ENCODE measurements at places on chromosomes 7 and 10.

DNA sequence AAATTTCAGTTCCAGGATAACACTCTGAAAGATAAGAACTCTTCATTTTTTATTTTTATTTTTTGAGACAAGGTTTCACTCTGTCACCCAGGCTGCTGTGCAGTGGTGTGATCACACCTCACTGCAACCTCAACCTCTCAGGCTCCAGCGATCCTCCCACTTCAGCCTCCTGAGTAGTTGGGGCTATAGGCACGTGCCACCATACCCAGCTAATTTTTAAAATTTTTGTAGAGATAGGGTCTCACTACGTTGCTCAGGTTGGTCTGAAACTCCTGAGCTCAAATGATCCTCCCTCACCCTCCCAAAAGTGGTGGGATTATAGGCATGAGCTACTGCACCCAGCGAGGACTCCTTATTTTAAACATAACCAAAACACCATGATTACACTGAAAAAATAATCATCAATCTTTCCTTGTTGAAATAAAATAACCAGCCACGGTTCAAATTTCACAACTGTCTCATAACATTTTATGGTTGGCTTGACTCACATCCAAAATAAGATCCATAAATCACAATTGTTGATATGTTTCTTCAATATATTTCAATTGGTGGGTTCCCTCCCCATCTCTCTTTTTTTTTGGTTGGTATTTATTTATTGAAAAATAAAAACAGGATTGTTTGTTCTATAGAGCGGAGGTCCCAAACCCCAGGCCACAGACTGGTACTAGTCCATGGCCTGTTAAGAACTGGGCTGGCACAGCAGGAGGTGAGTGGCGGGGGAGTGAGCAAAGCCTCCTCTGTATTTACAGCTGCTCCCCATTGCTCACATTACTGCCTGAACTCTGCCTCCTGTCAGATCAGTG is 60.1 kb upstream of the FAM171A1 start:
- no peak for DNase-seq

GRCh38 chr7:137343281-137343841 is at the start of gene PTN:
Gene PTN, minus strand, starts transcription at chr7:137343733. Its CDS starts 88,760 bp downstream, at chr7:137254973.
- peak; percentile 50 for DNase-seq

DNA sequence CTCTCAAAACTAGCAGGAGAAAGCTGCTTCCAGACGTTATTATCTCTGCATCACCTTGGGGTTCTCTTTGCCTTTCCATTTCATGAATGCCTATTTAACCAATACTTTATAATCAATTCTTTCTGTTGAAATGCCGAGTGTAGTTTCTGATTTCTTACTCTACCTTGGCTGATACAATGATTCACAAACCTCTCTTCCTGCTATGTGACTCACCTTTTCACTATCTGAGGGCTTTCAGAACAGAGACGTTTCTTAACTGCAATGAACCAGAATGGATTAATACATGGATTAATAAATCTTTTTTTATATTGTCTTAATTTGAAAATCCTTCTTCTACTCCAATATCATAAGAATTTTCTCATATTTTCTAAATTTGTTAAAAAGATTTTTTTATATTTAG is 46.4 kb upstream of the ZNF746 start:
- DNase-seq: no peak

DNA sequence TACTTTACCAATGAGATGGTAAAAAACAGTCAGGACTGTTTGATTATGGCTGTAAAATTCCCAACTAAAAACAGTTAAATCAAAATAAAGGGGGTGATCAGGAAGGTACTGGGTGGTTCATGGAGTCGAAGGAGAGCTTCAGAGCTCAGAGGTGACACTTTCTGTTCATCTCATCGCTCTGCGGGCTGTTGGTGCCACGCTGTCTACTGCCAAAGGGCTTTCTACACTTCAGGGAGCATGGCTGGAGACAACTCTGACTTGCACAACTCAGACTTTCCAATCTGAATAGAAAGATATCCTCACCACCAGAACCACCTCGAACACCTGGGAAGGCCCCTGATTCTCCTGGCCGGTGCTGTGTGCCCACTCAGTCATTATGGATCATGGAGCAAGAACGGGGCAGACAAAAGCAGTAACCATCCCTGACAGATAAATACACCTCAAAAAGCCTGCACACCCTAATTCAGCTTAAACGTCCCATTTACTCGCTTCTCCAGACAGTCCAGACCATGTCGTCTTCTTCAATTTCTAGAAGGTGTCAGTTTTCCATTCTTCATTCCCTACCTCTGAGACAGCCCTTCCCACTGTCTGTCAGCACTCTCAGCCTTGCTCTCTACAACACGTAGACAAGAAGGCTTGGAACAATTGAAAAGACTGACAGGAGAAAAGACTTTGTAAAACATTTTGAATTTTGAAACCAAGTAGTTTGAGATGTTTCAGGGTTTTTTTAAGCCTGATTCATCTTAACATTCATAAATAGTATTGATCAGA is 348.7 kb upstream of the NFE2L3 start:
- DNase-seq: no peak

GRCh38 chr10:86151613-86152012 is 215.0 kb downstream of the GRID1 start:
- no peak for DNase-seq

DNA sequence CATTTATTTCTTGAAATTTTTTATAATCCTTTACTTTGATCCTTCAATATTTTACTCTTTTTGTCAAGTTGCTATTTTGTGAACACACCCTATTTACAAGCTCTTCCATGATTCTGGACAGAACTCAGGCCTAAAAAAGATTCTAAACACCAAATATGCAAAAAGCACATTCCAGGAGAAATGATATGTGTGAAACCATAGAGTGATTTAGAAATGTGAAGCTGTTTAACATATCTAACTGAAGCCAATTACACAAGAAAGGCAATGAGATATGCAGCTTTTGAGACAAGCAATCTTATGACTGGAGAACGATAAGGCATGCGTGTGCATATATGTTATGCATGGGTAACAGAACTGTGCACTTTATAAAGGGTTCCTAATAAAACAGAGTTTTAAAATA is 243.0 kb downstream of the CACNA2D1 start:
- DNase-seq: no peak

- DNase-seq: no peak
These were observed 722.4 kb upstream of the POT1 start for GRCh38 chr7:125651823-125652528.

DNA sequence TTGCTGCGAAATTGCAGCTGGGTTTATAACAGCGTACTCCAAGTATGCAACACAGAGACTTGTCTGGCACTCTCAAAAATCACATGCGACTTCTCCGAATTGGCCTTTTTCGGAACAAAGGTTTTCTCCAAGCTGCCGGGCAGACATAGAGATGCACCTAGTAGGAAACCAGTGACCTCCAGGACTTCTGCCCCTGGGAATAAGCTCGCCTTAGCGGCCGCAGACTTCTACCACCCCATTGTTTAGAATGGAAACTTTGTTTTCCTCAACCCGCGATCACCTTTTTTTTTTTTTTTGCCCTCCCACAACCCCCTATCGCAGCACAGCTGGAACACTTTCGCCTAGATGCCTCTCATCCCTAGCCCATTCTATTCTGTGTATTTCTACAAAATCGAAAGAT is 4.9 kb upstream of the HOXA10 start:
- peak; percentile 19 for DNase-seq

GRCh38 chr7:143222782-143223181 is 945 bp downstream of the TAS2R40 start:
- no peak for DNase-seq

DNA sequence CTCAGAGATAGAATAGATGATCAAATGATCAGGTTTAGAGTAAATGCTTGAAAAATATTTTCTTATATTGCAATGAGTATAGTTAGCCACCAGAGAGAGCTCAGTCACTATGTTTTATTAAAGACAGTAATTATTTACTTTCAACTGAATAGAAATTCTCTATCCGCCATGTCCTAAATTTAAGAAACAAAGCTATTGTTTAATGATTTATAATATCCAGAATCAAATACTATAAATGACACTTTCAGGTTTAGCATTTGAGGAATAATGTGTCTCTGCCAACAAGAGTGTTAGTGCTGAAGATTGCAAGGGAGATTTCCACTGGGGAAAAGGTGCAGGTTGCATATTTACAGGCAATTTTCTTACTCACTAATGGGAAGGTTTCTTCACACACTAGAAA is 184.7 kb downstream of the DGKB start:
- DNase-seq: no peak

GRCh38 chr10:99555371-99555770 is 22.6 kb downstream of the NKX2-3 start:
- DNase-seq: no peak

DNA sequence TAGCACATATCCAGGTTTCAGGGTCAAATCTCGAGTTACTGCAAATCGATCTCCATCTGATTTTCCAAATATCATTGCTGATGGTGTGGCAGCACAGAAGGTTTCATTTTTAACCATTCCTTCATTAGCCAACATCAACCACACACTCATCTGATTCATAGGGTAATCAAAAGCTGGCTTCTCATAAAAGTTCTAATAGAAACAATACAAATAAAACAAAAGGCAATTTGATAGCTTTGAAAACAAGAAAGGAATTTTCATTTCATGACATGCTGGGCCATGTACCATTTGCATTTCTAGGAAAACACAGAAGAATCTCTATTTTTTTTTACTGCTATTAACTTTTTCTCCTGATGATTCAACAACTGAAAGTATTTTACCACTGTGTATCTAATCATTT is 147.7 kb upstream of the SLC26A5 start:
- DNase-seq: no peak

DNA sequence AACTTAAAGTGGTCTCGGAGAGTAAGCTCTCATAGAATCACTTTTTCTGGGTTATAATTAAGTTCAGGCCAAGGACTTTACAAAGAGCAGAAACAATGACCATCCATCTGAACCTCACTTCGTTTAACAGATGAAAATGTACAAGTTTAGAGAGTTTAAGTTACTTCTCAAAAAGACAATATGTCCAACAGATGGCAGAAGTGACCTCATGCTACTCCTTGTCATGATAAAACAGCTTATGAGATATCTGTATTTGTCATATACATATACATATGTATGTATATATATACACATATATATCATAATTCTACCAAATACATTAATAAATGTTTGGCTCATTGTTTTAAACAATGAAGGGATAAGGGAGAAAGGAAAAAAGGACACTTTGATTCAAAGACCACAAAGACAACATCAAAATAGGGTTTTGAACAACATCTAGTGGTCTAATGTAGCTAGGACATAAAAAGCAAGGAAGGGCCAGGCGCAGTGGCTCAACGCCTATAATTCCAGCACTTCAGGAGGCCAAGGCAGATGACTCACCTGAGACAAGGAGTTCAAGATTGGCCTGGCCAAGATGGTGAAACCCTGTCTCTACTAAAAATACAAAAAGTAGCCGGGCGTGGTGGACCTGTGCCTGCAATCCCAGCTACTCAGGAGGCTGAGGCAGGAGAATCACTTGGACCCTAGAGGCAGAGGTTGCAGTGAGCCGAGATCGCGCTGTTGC is 17.8 kb downstream of the NAPEPLD start:
- DNase-seq: no peak

GRCh38 chr7:116672596-116673456 is 830 bp downstream of the MET start:
- peak; percentile 12 for DNase-seq

DNA sequence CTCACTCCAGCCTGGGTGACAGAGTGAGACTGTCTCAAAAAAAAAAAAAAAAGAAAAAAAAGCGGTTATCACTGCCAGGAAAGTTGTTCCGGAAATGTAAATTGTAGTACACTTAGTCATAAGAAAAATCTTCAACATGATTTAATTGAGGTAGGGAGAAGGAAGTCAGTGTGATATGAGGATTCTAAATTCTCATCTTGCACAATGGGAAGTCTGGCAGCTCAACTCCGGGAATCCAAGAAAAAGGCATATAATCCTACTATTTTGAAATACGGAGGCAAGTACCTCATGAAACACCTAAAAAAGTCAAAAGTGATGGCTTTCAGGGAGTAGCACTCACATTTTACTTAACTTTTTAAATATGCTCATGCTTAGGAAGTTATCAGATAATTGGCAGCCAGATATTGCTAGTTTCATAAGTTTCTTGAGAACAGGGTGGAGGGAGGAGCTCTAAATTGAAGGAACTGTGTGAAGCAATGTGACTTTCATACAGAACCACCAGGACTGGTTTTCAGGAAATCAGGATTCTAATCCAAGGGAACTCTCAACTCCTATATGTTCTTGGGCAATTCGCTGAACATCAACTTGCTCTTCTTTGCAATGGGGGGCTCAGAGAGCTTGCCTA is 2.7 kb upstream of the C7orf25 start:
- no peak for DNase-seq

DNA sequence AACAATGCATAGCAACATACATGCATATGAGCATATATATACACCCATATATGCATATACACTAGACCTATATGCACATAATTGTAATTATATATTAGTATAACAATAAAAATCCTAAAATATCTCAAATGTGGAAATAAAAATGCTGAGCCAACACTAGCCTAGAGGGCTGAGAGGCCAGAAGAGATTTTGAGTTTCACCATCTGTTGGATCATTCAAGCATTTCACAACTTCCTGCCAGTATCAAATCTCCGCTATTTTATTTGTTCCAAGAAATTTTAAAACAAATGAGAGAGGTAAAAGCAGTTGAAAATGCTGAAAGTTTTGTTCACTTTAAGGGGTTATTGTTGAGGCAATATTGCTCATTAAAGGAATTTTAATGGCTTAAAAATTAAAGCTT is 187.0 kb downstream of the PCDH15 start:
- no peak for DNase-seq

DNA sequence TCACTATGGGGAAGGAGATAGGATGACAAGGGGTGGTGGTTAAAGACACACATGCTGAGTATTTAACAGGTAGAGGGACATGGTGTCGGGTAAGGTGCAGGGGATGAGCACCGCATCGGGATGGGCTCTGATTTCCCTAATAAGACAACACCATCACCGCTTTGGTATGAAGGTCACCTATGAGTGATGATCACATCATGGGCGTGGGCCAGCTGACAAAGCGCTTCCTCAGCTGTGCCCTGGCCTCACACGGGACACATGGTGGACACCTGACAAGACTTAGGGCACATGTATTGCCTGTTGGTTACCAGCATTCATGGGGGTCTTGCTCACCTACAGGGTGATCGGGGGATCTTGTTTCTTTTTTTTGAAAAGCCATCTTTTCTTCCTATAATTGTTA is 12.8 kb downstream of the C7orf57 start:
- DNase-seq: no peak

GRCh38 chr7:17668122-17668521 is 272.2 kb downstream of the SNX13 start:
- DNase-seq: no peak

DNA sequence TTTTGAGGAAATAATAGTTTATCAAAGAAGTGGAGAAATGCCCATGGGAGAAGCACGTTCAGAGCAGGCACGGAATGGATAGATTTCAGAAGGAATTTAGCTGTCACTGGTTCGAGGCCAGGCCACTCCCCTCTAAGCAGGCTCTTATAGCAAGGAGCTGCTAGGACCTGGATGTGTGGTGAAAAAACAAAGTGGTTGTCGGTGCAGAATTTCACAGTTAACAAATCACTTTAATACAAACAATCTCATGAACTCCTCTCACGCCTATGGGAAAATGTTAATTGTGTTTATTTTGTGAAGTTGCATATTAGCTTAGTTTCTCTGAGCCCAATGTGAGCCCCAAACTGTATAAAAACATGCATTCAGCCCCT is 176.3 kb downstream of the PKD1L1 start:
- DNase-seq: peak; percentile 15

All from nephron progenitor cell (in vitro differentiated cells).